ENCODE measurements at places on chromosomes 1 and 21.

DNA sequence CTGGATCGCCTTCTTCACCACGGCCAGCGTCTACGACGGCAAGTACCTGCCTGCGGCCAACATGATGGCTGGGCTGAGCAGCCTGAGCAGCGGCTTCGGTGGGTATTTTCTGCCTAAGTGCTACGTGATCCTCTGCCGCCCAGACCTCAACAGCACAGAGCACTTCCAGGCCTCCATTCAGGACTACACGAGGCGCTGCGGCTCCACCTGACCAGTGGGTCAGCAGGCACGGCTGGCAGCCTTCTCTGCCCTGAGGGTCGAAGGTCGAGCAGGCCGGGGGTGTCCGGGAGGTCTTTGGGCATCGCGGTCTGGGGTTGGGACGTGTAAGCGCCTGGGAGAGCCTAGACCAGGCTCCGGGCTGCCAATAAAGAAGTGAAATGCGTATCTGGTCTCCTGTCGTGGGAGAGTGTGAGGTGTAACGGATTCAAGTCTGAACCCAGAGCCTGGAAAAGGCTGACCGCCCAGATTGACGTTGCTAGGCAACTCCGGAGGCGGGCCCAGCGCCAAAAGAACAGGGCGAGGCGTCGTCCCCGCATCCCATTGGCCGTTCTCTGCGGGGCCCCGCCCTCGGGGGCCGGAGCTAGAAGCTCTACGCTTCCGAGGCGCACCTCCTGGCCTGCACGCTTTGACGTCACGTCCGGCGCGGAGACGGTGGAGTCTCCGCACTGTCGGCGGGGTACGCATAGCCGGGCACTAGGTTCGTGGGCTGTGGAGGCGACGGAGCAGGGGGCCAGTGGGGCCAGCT is at the start of gene ZBTB48:
Gene ZBTB48, plus strand, starts transcription at position 621 of the 745 bp plus-strand sequence. CDS start 616 bp downstream, outside the sequence.
- peak; percentile 98 for DNase-seq

- no peak for DNase-seq
Measured at GRCh38 chr1:92583821-92584760, 97.4 kb upstream of the GFI1 start.

DNA sequence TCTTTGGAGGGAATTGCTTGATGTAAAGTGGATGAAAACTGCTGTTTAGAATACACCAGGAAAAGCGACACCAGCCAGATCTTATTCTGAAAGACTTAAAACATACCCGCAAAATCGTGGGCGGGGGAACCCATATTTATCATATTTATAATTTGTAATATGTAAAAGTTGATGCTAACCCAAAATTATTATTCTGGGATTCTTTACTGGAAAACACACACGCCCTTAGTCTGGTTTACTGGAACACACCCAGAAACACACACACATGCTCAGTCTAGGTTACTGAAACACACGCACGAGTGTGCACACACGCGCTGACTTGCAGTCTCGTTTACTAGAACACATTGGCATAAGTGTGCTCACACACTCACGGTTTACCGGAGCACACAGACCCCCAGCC is 32.5 kb downstream of the ATP5PO start:
- no peak for DNase-seq

DNA sequence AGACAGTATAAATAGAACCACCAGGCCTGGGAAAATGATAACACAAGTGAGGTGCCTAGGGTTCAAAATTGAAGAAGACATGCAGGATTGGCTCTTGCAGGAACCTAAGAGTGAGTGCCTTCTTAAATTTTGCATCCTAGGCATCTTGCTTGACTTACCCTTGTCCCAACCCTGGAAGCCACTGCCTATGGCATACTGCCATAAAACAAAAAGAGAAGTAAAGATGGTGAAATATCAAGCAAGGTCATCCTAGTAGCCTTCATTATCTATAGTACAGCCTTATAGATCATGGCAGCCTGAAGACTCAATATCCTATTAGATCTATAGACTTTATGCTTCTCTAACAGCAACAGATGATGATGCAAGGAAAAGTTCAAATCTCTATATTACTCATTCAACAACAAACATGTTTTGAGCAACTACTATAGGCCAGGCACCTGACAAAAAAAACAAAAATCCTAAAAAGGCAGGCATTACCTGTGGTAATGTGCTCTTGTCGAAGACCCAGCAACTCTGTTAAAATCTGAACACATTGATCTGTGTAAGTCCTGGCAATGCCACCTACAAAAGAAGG is 6.3 kb downstream of the AP4B1 start:
- DNase-seq, result no peak

- DNase-seq, result peak; percentile 64
Measured at GRCh38 chr1:38433084-38433722, 386.6 kb upstream of the POU3F1 start.
